ENCODE measurements at places on chromosomes 6 and 20.

DNA sequence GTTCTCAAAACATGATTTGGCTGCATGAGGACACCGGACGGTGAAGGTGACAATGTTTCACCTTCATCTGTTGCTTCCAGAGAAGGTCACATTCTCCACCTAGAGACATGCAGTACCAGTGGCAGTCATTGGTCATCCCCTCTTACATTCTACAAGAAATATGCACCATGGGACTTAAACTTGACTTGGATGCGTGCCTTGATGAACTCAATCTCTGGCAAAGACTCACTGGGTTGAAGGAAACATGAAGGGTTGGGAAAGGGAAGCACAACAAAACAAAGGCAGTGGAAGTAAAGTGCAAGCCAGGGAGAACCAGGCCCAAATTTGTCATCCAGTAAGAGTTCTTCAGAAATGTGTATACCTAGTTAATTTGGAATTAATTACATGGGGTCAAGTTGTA is 39.4 kb upstream of the ARMH2 start:
- no peak for DNase-seq

DNA sequence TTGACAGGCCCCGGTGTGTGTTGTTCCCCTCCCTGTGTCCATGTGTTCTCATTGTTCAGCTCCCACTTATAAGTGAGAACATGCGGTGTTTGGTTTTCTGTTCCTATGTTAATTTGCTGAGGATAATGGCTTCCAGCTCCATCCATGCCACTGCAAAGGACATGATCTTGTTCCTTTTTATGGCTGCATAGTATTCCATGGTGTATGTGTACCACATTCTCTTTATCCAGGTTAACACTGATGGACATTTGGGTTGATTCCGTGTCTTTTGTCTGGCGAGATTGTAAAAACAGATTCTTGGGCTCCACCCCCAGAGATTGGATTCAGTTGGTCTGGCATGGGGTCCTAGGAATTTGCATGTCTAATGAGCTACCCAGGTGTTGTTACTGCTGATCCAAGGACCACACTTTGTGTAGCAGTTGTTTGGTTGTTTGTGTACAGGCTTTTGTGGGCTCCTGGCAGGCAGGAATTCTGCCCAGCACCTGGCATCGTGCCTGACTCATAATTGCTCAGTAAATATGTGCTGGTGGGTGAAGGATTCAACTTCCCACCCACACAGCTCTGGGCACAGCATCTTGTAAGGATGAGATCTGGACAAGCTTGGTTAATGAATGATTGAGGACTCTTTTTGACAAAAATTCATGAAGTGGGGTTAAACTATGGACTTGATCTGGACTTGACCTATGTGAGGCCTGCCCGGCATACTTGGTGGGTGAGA is 5.2 kb downstream of the TOX2 start:
- no peak for DNase-seq

- no peak for DNase-seq
Measured at GRCh38 chr6:107735906-107736635, 88.0 kb downstream of the SCML4 start.

GRCh38 chr6:127458222-127458621 is 967 bp downstream of the KIAA0408 start:
- no peak for DNase-seq

DNA sequence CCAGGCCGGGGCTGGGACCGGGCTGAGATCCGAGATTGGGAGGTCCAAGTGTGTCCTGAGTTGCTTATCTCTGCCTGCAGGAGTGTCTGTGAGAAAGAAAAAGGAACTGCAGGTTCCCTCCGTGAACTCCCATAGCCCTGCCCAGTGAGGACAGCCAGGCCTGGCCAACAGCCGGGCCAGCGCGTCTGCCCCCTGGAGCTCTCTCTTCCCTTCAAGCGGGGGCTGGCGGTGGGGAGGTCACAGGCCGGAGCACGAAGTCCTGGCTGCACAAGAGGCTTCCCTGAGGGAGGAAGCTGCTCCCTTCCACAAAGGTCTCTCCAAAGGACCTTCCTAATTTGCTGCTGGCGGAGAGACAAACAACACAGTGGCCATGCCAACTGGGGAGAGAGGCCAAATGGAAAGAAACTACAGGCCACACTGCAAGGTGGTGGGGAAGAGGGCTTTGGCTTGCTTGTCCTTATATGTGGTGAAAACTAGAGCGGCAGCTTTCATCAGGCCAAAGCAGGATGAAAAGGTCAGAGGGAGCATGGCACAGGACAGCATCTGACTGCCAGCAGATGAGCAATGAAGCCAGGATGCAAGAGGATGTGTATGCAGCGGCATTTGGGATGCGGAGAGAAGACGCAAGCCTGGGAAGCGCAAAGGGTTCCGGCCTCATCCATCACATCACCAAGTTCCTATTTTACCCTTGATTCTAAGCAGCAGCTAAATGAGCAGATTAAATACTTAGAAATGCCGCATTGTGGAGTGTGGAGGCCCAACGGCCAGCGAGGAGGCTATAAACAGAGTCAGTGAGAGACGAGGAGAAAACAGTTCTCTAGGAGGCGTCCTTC is 260.0 kb downstream of the ERMARD start:
- no peak for DNase-seq

DNA sequence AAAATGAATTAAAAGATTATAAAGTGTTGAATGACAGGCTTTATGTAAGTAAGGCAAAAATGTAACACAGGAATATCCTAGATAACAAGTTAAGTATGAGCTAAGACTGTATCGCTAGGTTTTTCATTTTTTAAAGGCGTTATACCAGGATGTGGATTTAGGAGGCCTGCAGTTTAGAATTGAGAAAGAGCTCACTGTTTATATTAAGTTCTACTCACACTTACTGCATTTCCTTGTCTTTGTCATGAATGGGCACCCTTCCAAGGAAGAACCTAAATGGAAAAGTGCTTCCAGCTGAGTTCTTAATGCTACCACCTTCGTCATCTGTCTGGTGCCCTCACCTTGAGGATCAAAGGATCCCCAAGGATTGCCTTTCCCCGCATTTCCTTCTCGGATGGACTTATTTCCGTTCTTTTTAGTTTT is 148.7 kb downstream of the SOX4 start:
- DNase-seq = no peak

- no peak for DNase-seq
Measured at GRCh38 chr6:169692516-169692915, 9.3 kb downstream of the WDR27 start.

- no peak for DNase-seq
Measured at GRCh38 chr6:112233847-112234246, 20.5 kb downstream of the LAMA4 start.

DNA sequence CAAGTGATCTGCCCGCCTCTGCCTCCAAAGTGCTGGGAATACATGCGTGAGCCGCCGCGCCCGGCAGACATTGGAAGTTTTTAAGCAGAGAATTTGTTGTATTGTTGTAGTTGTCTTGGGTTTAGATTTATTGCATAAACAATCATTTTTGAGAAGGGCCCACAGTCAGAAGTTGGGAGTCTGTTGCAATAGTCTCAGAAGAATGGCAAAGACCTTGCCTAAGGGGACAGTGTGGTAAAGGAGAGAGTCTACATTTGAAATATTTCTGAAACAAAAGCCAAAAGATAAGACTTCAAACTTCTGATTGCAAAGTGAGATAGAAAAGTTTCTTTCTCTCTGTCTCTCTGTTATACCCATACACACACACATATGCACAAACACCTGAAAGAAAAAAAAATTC is 22.5 kb downstream of the HFE start:
- no peak for DNase-seq

DNA sequence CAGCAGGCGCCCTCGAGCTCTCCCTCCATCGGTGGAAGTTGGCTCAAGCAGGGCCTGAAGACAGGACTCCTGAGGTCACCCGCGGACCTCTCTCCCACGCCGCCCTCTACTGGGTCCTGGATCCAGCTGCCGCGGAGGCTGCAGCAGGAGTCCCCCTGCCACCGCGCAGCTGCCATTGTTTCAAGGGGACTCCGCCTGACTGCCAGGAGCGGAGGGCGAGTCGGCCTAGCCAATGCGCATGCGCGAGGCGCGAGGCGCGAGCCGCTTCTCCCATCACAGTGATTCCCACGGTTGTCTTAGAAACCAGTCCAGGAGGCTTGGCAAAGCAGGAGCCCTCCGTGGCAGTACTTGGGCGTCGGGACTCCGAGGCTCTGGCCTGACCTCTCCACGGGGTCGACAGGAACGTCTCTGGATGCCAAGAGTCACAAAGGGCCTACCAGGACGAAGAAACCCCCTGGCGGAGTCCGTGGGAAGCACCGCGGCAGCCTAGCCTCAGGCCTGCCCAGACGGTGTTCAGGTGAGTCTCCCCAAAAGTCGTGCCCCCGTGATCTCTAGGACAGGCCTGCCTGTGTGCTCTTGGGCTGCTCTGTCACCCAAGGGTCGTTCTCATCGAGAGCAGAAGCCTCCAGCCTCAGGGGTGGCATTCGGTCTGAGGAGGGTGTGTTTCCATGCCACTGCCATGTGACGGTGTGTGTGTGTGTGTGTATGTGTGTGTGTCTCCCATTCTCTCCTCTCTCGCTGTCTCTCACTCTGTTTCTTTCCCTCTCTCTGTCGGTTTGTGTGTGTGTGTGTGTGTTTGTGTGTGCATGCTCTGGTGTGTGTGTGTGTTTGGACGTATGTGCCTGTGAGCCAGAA is 290.6 kb upstream of the ZNF337 start:
- peak; percentile 70 for DNase-seq

DNA sequence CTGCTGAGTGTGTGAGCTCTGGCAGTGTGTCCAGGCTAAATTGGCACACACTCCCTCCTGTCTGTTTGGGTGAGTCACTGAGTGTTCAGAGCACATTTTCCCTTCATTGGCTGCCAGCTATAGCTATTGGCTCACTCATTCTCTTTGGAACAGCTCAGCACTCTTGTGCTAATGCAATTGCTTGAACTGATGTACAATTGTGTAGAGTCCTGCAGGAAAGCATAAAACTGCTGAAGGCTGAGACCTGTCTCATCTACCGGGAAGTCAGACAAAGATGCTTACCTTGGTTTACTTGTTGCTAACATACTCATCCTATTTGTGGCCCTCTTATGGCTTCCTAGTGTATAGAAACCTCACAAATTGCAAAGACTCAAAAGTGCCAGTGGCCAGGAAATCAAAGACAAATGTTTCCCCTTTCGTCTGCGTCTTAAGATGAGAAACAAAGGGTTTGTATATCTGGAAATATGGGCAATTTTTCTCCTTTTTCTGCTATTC is 351.0 kb downstream of the BCKDHB start:
- no peak for DNase-seq

GRCh38 chr6:158272324-158272723 is 39.9 kb upstream of the TULP4 start:
- DNase-seq = no peak

DNA sequence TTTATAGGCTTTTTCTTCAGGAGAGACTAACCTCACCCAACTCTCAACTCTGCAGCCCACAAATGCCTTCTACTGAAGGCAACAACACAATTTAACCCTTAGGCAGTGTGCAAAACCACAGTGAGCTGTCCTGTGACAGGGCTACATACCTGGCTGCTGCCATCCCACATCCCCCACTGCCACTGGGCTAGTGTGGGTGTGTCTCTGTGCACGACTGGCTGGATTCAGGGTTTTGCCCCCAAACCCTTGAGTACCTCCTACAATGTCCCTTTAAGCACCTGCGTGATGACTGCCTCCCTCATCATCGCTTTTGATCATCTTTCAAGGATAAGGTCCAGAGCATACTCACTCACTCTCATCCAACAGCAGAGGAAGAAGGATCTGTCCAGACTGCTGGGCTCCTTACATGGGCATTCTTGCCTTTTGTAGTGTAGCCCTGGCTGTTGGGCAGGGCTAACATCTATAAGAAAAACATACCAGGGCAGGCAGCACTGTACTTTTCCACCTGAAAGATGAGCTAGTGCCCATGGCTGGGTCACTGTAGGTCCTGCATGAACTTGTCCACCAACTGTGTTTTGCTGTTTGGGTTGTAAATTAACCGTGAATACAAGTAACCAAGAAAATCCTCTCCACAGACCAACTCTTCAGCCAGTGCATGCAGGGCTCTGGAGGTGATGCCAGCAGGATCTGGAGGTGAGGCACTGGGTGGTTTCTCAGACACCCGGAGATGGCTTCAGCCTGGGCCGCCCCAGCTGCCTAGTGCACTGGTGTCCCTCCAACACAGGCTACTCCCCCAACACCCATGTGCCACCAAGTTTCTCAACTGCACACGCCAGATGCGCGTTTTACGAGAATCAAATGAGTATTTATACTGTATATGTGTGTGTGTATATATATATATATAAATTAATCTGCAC is 45.2 kb downstream of the PLCG1 start:
- no peak for DNase-seq

- DNase-seq = no peak
Measured at GRCh38 chr6:116118608-116119007, 7.3 kb downstream of the COL10A1 start.

DNA sequence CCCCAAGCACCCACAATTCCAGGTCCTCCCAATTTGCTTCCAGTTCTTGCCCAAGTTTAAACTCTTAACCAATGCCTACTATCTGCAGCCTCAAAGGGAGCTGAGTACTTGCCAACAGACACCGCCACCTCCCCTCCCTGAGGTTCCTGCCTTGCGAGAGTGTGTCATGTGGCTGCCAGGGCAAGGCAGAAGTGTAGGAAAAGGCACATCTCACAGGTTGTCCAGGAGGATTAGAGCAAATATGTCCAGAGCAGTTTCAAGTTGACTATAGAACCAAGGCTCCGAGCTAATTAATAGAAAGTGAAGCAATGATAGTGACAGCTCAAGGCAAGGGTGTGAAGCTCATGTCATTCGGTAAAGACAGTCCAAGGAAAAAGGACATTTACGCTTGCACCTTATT is 127.8 kb downstream of the ATXN1 start:
- DNase-seq = no peak

DNA sequence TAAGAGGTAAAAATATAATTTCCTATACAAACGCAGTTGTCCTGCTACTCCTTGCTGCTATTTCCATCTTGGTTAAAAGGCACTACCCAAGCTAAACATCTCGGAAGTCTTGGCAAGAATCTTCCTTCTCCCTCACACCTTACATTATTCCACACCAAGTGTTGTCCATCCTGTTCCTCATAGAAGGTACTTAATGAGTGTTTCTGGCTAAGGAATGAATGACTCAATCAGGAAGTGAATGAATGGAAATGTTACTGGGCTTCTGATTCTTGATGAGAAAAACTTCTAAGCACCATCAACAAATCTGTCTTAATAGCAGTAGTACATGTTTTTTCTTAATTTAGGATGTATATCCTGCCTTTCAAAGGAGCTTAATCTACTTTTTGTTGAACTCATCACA is 40.6 kb upstream of the RSPO3 start:
- no peak for DNase-seq

Data from naive B cell (primary cell).